ENCODE measurements at places on chromosomes 1 and 21.

DNA sequence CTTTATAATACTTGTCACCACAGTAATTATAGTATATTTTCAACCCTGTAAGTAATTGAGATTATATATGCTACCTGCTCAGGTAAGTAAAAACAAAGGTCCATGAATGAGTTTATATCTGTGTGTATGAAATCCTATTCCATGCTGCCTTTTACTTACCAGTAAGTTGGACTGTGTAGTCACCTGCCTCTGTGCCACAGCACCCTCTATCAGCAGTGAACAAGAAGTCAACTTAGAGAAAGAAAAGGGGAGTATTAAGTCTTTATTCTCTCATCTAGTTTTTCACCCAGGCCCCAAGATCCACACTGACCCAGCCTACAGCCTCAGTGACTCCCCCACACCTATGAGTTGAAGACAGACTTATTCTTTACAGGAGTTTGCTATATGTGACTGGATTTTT is 36.9 kb upstream of the IFI16 start:
- DNase-seq, result no peak

- DNase-seq, result no peak
Measured at GRCh38 chr1:235549351-235550139, 45.3 kb upstream of the B3GALNT2 start.

- no peak for DNase-seq
Measured at GRCh38 chr1:11693024-11693590, 1.6 kb downstream of the DRAXIN start.

- no peak for DNase-seq
Measured at GRCh38 chr1:200207711-200208126, 180.2 kb downstream of the NR5A2 start.

DNA sequence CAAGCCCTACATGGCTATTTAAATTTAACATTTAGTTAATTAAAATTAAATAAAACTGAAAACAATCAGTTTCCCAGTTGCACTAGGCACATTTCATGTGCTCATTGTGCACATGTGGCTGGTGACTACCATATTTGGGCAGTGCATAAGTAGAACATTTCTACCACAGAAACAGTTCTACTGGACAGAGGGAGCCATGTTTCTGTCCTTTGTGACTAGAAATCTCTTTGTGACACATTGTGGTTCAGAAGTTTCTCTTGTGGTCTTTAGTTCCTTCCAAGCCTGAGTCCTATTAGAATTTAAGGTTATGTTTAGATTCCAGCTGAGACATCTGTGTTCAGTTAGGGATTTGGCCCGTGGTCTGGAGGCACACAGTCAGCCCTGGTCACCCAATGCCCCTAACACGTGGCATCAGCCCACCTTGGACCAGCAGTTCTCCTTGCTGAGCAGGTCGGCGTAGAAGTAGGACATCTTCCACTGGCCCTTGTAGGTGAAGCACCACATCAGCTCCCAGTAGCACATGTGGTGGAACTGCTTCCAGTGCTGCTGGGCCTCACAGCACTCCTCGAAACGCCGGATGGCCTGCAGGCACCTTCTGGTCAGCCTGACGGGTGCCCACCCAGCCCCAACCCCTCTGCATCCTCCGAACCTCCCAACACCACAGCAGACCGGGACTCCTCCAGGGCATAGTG is 29.1 kb downstream of the TTC39A start:
- no peak for DNase-seq

DNA sequence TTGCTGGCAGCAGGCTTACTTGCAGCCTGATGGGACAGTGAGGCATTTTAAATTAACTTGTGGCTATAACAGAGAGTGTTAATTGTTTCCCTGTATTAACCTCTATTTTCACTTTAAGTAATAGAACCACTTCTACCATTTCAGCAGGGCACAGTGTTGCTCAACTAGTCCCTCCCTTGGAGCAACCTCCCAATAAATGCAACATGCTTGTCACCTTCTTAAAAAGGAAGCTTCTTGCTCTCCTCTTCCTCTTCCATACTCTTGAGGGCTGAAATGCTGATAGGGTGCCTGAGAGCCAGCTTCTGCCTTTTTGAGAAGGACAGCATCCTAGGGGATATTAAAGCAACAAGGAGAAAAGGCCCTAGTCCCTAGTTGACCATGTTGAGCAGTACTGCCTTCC is 52.1 kb downstream of the C4BPA start:
- DNase-seq, result no peak

GRCh38 chr1:231779081-231779480 is 152.5 kb downstream of the DISC1 start:
- DNase-seq, result no peak

GRCh38 chr1:30319765-30320580 is 403.4 kb downstream of the MATN1 start:
- DNase-seq, result no peak

- DNase-seq, result no peak
Measured at GRCh38 chr21:38712664-38713063, 93.1 kb upstream of the ETS2 start.

DNA sequence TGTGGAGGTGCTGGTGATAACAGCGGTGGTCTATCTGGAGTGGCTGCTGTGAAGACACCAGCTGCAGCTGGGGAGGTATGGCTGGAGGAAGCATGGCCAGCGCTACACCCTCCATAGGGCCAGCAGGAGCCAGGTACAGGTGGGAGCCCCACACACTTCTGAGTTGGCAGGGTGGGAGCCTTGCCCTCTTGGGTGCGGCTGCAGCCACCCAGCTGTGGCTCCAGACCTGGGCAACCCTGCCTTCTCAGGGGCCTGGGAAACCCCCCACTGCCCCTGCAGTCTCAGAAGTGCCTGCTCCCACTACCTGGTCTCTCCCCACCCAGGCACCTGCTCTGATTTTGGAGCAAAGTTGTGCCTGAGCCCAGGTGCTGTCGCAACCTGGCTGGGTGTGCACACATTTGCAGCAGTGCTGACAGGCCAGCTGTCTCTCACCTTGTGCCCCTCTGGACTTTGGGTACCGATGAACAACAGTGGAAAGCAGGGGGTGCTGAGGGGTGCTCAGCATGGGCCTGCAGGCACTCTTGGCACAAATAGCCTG is 76.2 kb downstream of the DPYD start:
- no peak for DNase-seq

GRCh38 chr1:68904477-68904876 is 407.6 kb upstream of the DEPDC1 start:
- peak; percentile 45 for DNase-seq

GRCh38 chr1:2856066-2856390 is 54.5 kb upstream of the TTC34 start:
- no peak for DNase-seq

Data from hippocampal formation (tissue), 2 donors.